ENCODE measurements at places on chromosomes 5 and 9.

GRCh38 chr5:665956-666711, 27.0 kb downstream of the TPPP start:
- DNase-seq, result no peak

DNA sequence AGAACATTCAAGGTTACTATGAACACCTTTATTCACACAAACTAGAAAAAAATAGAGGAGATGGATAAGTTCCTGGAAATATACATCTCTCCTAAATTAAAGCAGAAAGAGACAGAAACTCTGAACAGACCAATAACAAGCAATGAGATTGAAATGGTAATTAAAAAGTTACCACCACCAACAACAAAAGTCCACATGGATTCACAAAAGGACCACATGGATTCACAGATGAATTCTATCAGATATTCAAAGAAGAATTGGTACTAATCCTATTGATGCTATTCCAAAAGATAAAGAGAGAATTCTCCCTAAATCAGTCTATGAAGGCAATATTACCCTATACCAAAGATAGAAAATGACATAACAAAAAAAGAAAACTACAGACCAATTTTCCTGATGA, 518.9 kb downstream of the PRDM9 start:
- no peak for DNase-seq

- DNase-seq, result no peak
These were observed 42.8 kb downstream of the SHB start for GRCh38 chr9:38026021-38026809.

GRCh38 chr9:77744841-77745430, 96.8 kb upstream of the GNA14 start:
- no peak for DNase-seq

DNA sequence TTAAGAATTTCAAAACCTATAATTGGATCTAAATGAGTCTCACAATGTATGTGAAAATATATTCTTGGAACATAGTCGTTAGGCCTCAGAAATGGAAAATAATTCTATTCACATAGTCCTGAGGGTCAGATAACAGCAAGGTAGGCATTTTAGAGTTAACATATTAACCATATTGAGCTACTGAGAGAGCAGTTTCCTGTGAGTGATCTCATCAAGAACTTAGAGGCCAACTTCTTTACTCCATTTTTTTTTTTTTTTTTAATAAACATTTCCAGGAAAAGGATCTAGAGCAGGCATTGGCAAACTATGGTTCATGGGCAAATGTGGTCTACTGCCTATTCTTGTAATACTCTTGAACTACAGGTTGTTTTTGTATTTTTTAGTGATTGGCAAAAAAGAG, 26.6 kb downstream of the RAB24 start:
- no peak for DNase-seq

DNA sequence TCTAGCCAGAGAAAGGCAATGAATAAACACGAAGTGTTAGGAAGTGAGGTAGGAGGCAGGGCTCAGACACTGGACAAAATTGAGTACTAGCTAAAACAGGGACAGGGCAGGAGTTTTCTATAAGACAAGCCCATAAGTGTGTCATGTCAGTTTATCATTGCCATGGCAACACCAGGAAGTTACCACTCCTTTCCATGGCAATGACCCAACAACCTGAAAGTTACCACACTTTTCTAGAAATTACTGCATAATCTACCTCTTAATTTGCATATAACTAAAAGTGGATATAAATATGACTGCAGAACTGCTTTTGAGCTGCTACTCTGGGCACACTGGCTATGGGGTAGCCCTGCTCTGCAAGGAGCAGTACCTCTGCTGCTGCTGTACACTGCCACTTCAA, 442.5 kb upstream of the COX7C start:
- DNase-seq, result no peak

DNA sequence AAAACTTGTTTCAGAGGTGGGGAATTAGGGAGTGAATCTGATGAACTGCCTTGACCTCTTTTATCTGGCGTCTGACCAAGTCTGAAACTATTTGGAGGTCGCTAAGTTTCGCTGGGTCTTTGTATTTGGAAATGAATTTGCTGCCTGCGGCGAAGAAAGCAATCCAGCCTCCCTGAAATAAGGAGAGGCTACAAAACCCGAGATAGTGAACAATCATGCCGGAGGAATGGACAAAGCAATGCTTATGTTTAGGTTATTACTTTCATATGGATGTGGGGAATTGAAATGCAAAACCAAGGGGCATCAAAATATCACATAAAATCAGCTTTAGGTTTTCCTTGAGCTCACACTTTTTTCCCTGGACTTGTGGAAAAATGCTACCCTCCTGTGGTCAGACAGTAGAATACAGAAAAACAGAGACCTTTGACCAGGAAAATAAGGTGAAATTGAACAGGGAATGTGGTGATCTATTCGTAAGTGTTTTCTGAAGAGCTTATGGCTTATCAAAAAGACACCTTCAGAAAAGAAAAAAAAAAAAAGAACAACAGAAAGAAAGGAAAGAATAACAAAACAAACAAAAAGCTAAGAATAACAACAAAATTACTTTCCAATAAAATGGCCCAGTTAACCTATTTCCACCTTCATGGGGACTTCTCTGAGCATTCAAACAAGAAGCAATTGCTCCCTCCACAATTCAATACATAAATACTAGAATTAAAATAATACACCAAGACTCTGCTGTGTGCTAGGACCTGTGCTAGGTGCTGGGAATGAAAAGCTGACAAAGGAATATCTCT, 68.6 kb upstream of the DPYSL3 start:
- DNase-seq, result no peak

- DNase-seq, result no peak
These were observed 320.1 kb downstream of the DEPDC1B start for GRCh38 chr5:60379907-60380306.

DNA sequence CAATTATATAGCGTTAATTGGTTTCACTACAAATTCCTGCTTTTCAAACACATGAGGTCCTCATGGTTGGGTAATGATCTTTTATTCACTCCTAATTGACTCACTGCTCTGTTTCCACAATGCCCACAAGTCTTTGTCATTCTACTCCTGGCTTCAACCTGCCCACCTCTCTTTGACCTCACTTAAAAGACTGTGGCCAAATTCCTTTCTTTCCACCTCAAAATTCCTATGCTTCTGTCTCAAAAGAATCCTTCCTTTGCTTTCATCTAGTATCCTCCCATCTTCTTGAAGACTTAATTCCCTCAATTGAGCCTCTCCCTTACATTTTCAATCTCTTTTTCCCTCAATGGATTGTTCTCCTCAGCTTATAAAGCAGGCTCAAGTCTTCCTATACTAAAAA, 4.9 kb downstream of the APBA1 start:
- no peak for DNase-seq

GRCh38 chr5:39517800-39518199, 93.0 kb upstream of the DAB2 start:
- no peak for DNase-seq

DNA sequence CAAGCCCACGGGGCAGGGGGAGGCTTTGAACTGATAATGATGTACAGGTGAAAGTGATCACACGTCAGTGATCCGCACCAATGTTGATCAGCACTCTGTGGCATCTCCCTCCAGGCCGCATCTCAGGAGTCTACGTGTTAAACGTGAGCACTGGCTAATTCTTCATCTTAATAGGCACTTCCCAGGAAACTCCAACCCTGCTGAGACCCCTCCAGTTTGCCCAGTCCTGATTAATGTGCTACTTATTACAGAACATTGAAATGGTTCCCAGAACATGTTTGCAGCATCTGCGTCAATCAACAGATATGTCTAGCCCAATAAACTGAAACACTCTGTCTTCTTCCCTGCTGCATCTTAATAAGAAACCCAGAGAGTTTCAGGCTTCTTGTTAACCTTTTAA, 298.4 kb downstream of the DEPDC1B start:
- DNase-seq, result no peak

GRCh38 chr5:173790836-173791546, 97.2 kb upstream of the CPEB4 start:
- DNase-seq, result no peak

DNA sequence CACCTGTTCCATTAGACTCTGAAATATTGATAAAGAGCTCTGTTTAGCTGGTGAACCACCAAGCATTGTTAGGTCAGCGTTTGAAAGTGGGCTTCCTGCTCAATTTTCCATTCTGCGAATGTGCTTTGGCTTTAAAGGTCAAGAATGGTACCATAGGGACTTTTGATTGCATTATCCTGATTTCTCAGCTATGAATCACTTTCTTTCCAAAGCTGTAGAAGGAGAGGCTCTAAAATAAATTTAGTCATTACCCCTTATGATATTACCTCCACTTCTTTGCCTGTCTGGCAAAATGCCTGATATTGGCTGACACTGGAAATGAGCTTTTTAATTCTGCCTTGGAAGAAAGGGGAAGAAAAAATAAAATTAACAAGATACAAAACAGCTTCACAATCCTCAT, 237.2 kb upstream of the CTNND2 start:
- DNase-seq, result no peak

GRCh38 chr9:93270976-93271375, 87.0 kb downstream of the WNK2 start:
- no peak for DNase-seq

GRCh38 chr5:180339583-180340183, 13.5 kb downstream of the GFPT2 start:
- DNase-seq, result no peak

- DNase-seq, result no peak
These were observed 69.3 kb downstream of the CRB2 start for GRCh38 chr9:123425261-123425821.

DNA sequence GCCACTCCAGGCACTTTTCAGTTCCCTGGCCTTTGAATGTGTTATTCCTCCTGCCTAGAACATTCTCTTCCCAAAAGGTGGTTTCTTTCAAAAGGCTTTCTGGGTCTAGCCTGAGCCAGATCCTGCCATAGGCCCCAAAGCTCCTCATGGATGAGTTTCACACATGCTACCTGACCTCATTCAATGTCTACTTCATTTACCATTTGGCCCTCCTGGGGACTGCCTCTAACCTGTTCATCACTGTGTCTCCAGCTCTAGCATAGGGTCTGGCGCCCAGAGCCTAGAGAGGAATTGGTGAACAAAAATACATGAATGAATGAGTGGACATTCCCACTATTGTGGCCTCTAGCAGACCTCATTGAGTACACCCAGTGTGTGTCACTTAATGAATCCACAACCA, 5.4 kb upstream of the P4HA2 start:
- DNase-seq, result no peak

GRCh38 chr9:70061776-70062175, 18.1 kb downstream of the MAMDC2 start:
- no peak for DNase-seq
